ENCODE measurements at places on chromosomes 4 and X.
A peak's percentile ranks its signal among the peaks of the same experiment; 100 is the strongest.

- no peak for DNase-seq
These were observed 9.8 kb downstream of the AKAP17A start for GRCh38 chrX:1601051-1601767.

- DNase-seq = no peak
These were observed 7.8 kb upstream of the WDR1 start for GRCh38 chr4:10124167-10124930.

DNA sequence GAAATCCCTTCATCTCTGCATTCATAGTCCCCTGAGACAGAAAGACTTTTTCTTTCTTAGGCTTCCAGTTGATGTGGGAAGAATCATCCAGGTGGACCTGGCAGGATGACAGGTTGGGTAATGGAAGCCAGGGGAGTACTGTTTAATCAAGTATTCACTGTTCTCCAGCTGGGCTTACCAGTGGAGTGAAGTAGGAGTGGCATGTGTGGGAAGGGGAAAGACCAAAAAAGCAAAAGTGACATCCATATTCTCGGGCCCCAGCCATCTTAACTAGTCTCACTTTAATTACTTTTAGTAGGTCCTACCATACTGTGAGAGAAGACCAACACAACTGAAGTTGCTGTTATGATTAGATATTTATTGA lies 18.5 kb downstream of the VSIG4 start:
- DNase-seq = no peak

DNA sequence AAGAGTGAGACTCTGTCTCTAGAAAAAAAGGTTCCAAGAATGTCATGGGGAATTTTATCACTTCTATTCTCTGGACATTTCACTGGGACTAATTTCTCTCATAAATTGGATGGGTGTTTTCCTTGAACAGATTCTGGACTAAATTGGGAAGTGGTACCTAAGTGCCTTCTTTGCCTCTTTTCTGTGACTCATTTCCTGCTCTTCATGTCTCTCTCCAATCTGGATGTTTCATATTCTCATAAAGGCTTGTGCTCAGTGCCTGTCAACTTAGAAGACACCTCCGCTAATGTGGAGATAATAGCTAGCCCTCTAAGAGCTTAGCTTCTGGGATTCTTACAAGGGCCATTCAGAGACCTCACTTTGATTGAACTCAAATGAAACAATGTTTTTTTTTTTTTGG lies 38.0 kb upstream of the IGFBP7 start:
- peak; percentile 50 for DNase-seq

- DNase-seq = no peak
These were observed 634.0 kb downstream of the SPOCK3 start for GRCh38 chr4:166600264-166600663.
